NCI-H1436 (cell line): ENCODE measurements at places on chromosomes 1 and 21.
A peak's percentile ranks its signal among the peaks of the same experiment; 100 is the strongest.

GRCh38 chr1:70842562-70842961, 205.1 kb downstream of the PTGER3 start:
- no peak for DNase-seq

DNA sequence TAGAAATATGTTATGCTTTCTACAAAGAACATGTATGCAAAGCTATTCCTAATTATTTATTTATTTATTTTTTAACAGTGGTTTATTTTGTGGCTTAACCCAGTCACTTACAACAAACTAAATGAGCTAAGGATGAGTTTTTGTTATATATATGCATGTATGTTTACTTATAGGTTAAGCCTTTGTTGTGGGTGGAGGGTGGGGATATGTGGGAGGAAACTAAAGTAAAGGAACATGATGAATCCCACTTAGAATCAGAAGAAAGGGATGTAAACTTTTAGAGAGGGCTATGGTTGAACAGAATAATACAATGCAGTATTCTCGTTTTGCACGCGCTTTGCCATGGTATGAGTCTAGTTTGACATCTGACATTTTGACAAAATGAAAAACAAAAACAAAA, 321.0 kb upstream of the RUNX1 start:
- DNase-seq: no peak

GRCh38 chr1:198833706-198834503, 195.1 kb downstream of the PTPRC start:
- no peak for DNase-seq

DNA sequence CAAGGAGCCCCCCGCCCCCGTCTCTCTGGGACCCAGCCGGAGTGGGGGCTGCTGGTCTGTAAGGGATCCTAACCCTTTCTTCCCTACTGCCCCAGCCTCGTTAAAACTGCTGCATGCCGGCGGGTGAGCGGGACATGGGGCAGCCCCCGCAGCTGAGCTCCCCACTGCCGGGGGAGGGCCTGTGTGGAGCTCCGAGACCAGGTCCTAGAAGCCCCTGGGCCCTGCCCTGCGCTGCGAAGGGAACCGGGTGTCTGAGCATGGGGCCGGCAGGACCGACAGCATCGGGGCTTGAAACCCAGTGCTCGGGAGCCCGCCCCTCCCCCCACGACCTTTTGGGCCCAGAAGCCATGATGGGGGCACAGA, 9.2 kb upstream of the COL6A1 start:
- DNase-seq: no peak

- no peak for DNase-seq
Measured at GRCh38 chr1:230541306-230541705, 101.0 kb upstream of the COG2 start.

- DNase-seq: no peak
Measured at GRCh38 chr1:94463056-94463764, 45.0 kb downstream of the ABCD3 start.

- DNase-seq: no peak
Measured at GRCh38 chr1:185821612-185822385, 87.6 kb downstream of the HMCN1 start.

- DNase-seq: no peak
Measured at GRCh38 chr1:185957441-185958363, 223.5 kb downstream of the HMCN1 start.

- no peak for DNase-seq
Measured at GRCh38 chr1:227449051-227449450, 114.3 kb upstream of the ZNF678 start.

- no peak for DNase-seq
Measured at GRCh38 chr1:74436078-74436477, 76.3 kb downstream of the LRRC53 start.

GRCh38 chr1:47568763-47569162, 130.9 kb downstream of the FOXD2 start:
- DNase-seq: no peak

DNA sequence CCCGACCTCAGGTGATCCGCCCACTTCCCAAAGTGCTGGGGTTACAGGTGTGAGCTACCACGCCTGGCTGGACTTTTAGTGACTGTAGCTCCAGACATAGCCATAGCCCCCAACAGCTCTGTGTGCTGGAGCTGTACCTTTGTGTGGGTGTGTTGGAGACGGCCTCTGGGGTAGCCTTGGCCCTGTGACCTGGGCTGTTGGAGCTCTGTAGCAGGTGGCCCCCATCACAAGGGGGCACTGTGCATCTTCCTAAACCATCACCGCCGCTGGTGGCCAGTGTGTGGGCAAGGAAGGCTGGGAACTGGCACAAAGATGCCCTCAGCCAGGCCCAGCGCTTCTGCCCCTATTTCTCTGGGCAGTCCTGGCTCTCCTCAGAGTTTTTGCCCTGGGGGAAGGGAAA, 38.4 kb upstream of the FOXO6 start:
- peak; percentile 52 for DNase-seq

DNA sequence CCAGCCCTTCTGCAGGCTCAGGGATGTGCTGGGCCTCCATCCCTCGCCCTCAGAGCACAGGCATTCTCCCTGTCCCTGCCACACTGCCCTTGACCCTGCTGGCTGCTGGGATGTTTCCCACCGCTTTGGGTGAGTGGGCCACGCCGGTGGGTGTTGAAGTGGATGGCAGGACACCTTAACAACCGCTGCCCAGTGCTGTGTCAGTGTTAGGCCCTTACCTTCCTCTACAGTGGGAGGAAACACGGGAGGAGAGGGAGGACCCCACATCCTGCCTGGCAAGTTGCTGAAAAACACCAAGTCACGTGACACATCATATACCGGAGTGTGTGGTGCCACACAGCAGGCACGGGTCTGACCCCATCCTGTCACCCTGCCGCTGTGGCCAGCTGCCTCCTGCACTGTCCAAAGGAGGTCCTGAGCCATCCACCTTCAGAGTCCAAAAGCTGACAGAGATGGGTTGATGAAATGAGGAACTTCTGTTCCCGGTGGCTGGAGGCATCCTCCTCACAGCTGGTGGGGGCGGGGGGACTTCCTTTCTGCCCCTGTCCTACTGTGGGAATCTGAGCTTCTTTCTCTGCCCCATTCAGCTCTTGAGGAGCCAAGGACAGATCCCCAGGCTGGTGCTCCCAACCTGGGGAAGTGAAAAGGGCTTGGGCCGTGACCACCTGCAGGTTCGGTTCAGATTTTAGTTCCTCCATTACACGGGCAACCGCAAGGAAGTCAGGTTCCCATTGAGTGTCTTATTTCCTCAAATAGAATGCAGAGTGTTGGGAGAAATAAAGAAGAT, 3.2 kb upstream of the THEMIS2 start:
- DNase-seq: no peak

DNA sequence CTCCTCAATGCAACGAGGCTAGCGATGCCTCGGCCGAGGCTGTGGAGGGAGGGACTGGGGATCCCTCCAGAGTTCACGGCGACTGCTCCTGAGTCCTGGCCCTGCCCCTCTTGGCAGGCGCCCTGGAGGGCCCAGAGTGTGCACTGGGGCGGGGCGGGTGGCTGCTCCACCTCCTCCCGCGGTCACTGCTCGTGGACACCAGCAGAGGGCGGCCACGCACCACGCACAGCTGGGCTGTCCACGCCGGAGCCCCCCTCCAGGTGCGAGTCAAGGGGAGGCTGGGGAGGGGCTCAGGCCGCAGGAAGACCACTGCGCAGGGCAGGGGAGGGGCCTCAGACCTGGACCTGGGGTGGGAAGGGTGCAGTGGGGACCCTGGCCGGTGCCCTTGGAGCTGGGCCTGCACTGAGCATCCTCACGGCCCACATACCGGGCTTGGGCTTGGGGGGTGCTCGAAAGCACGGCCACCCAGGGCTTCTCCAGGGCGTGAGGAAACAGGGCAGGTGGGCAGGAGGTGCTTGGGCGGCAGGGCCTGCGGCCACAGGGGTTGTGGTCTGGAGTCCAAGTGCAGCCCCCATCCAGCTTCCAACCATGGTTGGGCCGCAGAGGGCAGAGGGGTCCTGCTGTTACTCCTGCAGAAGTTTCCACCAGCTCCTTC, 20.6 kb upstream of the TTC34 start:
- DNase-seq: no peak

DNA sequence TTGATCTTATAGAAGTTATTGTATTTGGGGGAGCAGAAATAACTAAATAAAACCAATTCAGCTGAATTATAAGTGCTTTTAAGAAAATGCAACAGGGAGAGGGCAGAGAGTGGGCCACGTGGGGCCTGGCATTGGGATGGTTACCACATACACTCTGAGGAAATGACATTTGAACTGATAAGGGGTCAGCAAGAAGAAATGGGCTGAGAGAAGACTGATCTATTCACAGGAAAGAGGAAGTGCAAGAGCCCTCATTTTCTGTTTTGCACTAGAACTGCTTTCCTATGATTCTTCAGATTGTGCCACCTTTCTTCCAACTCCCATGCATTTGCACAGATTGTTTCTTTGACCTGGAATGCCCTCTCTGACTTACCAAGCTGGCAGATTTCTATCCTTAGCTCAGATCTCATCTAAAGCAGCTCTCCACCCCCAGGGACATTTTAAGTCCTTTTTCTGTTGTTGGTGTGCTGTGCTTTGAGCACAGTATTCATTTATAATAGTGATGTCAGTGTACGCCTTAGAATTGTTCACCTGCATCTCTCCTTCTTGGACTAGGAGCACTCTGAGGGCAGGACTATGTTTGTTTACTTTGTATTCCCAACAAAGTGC, 115.9 kb downstream of the FGGY start:
- no peak for DNase-seq

DNA sequence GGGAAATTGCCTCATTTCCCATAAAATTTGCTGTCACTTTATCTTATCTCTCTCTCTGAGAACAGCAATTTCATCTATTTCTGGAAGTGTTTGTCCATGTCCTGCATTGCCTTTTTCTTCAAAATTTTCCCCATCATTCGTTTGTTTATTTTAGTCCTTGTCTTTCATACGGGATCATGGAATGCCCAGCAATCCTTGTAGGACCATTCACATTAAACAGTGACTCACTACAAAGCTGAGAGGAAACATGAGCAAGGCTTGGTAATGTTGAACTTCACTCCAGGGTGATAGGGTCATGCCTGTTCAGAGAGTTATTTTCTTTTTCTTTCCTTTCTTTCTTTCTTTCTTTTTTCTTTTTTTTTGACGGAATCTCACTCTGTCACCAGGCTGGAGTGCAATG, 32.2 kb upstream of the HNRNPU start:
- DNase-seq: no peak

DNA sequence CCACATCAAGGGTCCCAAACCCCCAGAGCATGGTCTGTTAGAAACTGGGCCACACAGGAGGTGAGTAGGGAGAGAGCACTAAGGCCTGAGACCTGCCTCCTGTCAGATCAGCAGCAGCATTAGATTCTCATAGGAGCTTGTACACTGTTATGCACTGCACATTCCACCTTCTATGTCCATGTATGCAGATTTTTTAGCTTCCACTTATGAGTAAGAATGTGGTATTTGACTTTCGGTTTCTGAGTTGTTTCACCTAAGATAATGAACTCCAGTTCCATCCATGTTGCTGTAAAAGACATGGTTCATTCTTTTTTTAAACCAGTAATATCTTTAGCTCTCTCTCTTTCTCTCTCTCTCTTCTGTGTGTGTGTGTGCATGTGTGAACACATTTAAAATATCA, 663 bp upstream of the GBP6 start:
- no peak for DNase-seq

- no peak for DNase-seq
Measured at GRCh38 chr1:43747736-43748135, 40.4 kb downstream of the ST3GAL3 start.

GRCh38 chr1:35629051-35629450, 12.3 kb downstream of the PSMB2 start:
- no peak for DNase-seq

DNA sequence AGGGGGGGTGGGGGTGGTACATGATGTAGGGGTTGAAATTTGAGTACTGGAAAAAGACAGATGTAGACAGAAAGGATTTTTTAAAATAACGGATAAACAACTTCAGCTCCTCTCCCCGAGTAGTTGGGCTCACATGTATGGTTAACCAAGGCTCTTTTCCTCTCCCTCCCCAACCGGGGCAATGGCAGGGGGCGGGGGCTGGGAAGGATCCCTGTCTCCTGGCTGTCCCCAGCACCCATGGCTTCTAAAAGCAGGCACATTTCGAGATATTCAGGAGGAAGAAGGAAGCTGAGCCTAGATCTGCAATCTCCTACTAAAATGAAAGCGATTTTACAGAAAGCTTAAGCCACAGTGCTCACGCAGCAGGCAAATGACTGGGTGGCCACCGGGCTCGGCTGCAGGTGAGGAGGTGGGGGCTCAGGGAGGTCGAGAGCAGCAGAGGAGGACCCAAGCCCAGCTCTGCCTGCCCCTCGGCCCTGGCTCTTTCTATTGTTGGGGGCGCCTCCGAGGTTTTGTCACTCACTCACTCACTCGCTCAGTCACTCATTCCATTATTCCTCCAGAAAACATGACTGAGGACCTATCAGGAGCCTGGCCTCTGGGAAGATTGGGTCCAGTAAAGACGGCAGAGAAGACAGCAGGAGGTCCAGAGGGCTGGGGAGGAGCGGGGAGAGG, 573.3 kb downstream of the PTPRU start:
- no peak for DNase-seq

GRCh38 chr1:185681034-185681633, 53.1 kb upstream of the HMCN1 start:
- peak; percentile 24 for DNase-seq

DNA sequence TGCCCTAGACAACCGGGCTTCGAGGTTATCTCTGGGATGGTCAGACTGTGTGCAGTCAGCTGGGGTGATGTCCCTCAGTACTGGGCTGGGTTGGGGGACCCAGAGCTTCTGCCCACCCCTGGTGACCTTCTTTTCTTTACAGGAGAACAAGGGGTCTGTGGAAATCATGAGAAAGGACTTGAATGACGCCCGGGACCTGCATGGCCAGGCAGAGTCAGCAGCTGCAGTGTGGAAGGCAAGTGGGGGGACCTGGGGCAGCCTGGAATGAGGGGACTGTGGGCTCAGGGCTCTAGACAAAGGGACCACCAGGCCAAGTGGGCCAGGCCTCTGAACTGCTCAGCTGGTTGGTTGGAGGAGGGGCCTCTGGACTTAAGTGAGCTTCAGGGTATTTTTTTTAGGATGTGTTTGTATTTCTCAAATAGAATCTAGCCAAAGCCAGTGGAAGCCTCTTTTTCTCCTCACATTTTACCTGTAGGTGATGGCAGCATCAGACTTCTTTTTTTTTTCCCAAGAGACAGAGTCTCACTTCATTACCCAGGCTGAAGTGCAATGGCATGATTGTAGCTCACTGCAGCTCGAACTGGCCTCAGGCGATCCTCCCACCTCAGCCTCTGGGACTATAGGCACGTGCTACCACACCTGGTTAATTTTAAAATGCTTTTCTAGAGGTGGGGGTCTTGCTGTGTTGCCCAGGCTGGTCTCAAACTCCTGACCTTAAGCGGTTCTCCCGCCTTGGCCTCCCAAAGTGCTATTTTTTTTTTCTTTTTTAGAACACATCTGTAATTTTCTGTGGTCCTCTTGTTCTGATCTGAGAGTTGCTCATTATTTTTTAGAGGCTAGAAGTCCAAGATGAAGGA, 1.9 kb downstream of the RNF187 start:
- DNase-seq: no peak

DNA sequence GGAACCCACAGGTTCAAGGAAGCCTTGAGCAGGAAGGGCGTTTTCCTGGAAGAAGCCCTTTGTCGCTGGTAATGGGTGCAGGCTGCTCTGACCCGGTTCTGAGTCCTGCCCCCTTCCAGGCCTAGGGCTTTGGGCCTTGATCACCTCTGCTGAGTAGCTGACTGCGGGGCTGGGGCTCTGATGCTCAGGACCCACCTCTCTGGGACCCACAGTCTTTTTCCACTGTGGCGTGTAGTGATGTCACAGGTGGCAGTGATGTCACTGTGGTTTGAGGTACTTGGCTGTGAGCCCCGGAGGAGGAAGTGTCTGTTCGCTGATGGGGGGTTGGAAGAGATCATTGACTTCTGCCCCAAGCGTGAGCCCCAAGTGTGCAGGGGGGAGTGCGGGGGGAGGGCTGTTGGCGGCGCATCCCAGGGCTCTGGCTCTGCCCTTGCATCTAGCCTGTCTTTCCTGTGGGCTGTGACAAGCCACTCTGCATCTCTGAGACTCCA, 6.9 kb downstream of the TNFRSF1B start:
- no peak for DNase-seq
